ENCODE measurements at places on chromosomes 2 and 18.

- DNase-seq: no peak
These were observed 450.1 kb downstream of the METTL4 start for GRCh38 chr18:2121224-2121623.

- DNase-seq: no peak
These were observed 80.9 kb downstream of the PPP1R1C start for GRCh38 chr2:182066400-182067087.

DNA sequence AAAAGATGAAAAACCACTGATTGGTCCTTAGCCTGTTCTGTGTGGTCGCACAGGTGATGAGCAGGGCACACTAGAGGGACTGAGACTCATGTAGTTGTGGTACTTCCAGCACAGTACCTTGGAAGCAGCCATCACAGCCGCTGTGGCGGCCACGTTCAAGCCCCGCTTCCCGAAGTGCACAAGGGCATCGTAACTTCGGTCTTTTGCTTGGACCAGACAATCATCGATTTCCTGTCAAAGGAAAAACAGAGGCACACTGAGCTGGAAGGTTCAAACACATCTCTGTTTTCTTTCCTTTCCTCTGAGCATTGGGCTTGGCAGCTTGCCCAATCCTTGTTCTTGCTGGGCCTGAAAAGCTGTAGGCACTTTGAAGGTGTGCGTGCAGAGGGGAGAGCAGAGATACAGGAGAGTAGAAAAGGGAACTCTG, 52.6 kb downstream of the MRPL35 start:
- no peak for DNase-seq

DNA sequence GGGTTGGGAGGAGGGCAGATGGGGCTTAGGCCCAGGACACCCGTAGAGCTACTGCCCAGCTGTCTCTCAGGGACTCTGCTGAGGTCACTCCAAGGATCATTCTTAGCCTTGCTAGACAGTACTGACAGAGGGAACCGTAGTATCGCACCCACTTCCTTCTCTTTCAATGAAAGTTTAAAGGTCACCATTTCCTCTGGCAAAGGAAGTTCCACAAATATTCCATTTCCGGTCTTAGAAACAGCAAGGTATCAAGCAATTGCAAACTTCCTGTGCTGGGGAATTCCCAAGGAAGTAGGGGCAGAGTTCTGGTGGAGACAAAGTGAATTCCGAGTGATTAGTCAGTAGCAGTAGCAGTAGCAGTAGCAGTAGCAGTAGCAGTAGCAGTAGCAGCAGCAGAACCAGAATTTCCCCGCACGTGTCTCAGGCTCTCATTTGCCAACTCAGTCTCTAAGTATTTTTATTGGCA, 24.7 kb downstream of the IL1B start:
- DNase-seq: no peak

DNA sequence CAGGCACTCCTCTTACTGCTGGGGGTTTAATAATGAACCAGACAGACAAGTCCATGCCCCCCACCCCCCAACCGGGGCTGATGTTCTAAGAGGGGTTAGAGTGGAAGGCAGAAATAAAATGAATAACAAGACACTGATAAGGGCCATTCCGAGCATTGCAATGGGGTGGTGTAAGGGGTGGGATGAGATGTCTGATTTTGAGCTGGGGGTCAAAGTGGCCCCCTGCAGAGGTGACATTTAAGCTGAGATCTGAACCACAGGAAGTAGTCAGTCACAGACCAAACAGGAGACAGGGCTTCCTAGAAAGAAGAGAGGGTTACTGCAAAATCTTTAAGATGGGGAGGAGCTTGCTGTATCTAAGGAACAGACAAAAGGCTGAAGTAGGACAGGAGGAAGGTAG, 180.6 kb upstream of the SH3BP4 start:
- no peak for DNase-seq

DNA sequence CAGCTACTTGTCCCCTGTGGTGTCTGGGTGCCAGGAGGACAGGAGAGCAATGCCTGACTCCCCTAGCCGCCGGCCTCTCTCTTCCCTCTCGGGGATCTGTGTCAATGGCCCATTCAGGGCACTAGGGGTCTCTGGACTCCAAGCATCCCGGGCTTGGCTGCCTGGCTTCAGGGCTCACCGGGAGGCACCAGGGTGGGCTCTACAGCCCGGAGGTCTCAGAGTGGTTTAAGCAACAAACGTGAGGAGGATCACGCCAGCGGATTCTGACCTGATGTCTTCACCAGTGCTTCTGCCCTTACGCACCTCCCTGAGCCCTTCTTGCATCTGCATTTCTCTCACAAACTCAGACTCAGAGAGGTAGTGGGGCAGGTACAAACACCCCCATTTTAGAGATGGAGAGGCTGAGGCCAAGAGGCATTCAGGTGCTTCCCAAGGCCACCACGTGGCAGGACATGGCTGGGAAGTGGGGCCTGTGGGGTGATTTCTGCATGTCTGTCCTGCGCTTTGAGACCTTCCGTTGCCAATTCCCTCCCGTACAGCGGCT, 243.0 kb downstream of the CELF4 start:
- DNase-seq: peak; percentile 77

GRCh38 chr2:46351098-46351749, 54.0 kb downstream of the EPAS1 start:
- DNase-seq: no peak

GRCh38 chr18:10319026-10319425, 135.4 kb upstream of the APCDD1 start:
- DNase-seq: no peak

GRCh38 chr2:48162742-48163141, 256.4 kb upstream of the FBXO11 start:
- no peak for DNase-seq

GRCh38 chr2:129881786-129882396, 97.6 kb upstream of the RAB6C start:
- no peak for DNase-seq

DNA sequence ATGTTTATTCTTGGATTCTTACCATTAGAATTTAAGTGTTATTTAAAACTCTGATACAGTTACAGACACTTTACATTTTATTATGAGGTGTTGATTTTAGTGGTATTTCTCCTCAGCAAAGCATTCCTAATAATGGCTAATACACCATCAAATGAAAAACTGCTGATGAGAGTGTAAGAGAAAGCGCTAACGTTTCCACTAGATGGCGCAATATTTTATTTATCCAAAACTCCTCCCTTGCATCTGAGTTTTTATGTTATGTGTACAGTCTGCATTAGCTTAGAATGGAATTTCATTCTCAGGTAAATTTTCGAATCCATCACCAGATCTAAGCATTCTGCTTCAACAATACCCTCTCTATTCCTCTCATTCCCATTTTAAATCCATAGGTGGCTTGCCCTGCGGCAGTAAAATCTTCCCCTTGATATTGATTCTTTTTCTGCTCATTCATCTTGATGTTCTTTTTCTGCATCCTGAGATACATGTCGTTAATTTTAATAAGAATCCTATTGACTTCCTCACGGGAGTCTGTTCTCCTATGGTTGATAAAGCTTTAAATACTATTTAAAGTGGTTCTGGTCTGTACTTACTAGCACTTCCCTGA, 53.9 kb downstream of the PRKRA start:
- DNase-seq: peak; percentile 38

DNA sequence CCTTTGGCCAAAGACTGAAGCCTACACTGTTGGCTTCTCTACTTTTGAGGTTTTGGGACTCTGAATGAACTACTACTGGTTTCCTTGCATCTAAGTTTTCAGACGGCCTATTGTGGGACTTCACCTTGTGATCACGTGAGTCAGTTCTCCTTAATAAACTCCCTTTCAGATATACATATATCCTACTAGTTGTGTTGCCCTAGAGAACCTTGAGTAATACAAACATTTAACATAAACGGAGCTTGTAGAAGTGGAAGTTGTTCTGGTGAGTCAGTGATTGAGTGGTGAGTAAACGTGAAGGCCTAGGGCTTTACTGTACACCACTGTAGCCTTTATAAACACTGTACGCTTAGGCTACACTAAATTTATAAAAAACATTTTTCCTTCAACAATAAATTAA, 107.2 kb upstream of the CDH2 start:
- DNase-seq: no peak

DNA sequence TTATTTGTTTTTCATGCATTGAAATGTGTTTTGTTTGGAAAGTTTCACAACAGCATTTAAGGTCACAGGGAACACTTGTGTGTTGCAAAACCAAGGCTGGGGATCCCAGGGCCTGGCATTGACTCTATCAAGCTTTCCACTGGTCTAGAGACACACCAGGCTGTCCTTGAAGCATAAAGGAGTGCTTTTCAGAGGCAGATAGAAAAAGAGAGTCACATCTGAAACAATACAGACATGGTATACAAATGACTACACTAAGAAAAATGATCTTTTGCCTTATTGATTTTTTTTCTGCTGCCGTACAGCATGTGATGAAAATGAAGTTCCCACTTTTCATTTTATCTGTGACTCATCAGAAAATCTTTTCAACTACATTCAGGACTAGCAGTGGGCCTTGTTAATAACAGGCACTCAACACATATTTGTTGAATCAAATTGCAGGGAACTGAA, 61.9 kb upstream of the ZCCHC2 start:
- no peak for DNase-seq

DNA sequence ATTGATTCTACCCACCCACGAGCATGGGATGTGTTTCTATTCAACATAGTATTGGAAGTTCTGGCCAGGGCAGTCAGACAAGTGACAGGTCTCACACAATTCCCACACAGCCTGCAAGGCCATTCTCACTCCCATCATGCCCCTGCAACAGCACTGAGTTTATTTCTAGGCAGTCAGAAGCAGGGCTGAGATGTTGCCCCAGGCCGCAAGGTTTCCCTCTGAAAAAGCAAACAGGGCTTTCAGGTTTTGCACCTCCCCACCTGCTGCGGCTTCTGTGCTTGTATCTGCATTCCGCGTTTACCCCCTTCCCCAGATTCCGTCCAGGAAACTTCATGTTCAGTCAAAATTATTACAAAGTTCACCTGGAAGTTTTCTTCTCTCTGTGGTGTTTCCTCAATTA, 9.4 kb upstream of the TACR1 start:
- no peak for DNase-seq

GRCh38 chr18:68940754-68941153, 142.9 kb downstream of the CCDC102B start:
- no peak for DNase-seq

DNA sequence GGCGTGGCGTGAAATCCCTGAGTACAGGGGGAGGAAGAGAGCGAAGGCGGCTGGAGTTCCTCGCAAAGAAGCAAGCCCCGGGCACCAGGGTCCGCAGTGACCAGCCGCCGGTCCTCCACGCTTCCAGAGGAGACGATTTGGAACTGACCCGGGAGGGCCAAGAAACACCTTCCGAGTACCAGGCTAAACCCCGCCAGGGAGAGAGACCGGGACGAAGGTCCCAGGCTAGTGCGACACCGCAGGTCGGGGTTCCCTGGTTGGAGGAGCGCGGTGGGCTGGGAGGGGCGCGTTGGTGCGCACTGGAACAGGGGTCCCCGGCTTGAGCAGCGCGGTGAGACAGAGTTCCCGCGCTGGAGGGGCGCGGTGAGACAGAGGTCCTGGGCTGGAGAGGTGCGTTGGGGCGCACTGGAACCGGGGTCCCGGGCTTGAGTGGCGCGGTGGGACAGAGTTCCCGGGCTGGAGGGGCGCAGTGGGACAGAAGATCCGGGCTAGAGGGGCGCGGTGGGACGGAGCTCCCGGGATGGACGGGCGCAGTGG, 901 bp downstream of the WDFY1 start:
- peak; percentile 57 for DNase-seq

DNA sequence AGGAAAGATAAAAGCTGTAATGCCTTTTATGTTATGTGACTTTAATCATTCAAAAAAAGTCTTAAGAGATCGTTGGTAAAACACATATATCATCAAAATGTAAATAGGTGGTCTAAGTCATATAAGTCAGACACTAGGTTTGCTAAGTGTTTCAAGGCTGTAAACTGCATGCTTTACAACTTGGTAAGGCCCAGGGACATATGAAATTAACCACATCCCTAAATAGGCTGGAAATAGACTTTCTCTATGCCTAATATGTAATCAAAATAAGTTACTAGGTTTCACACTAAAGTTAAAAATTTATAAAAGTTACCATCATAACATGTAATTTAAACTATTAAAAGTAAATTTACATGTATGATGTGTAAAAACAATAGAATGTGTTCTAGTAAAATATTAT, 946.3 kb upstream of the LRATD1 start:
- no peak for DNase-seq

DNA sequence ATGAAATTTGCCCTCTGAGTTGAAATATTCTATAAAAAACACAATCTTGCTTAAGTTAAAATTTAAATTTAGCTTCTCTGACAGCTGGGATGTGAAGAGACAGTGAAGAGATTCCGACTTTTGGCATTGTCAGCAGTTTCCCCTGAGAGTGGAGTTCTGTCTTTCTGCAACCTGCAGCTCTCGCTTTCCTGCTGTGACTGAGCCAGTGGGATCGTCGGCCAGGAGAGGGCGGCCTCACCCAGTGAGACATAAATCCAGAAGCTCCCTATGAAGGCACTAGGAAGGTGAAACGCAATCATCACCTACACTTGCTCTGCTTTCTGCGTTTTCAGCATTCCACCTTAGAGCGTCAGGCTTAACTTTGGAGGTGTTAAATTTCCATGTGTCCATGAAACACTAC, 75.4 kb upstream of the HNMT start:
- no peak for DNase-seq

DNA sequence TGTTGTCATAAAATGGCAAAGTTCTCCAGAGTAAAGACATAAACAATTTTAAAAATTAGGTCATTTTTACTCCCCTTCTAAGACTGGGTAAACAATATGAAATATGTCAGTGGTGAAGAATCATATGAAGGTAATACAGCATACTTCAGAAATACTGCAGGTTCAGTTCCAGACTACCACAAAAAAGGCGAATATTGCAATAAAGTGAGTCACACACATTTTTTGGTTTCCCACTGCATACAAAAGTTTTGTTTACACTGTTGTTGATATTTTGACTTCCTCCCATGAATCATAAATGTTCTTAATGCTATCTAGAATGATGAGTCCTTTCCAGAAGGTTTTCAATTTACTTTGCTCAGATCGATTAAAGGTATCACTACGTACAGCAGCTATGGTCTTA, 73.5 kb downstream of the SMC6 start:
- DNase-seq: no peak

DNA sequence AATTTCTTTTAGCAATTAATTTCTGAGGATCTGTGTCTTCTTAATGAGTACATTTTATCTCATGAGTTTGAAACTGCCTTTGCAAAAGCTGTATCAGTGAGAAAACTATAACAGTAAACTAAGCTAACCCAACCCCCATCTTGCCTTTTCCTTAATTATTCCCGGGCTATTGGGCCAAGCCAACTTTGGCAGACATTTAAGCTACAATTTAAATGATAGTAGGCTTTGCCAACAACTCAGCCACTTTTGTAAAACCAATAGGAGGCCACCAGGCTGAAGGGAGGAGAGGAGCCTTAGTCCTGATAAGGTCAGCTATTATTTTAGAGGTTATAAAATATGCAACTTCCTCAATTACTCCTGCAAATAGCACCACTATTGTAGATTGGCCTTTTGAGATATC, 218.0 kb upstream of the KCNJ3 start:
- no peak for DNase-seq
